ENCODE measurements at places on chromosomes 5 and 9.

GRCh38 chr5:169160405-169160901 is 140.5 kb downstream of the SLIT3 start:
- no peak for DNase-seq

DNA sequence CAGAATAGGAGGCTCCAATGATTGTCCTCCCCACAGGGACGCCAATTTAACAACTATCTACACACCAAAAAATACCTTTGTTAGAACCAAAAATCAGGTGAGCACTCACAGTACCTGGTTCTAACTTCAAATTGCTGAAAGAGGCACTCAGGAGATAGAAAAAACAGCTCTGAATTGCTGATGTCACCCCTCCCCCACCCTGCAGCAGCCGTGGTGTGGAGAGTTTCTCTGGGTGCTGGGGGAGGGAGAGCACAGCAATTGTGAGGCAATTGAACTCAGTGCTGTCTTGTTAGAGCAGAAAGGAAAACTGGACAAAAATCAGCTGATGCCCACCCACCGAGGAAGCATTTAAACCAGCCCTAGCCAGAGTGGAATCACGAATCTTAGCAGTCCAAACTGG is 41.8 kb downstream of the TNFSF8 start:
- DNase-seq: no peak

DNA sequence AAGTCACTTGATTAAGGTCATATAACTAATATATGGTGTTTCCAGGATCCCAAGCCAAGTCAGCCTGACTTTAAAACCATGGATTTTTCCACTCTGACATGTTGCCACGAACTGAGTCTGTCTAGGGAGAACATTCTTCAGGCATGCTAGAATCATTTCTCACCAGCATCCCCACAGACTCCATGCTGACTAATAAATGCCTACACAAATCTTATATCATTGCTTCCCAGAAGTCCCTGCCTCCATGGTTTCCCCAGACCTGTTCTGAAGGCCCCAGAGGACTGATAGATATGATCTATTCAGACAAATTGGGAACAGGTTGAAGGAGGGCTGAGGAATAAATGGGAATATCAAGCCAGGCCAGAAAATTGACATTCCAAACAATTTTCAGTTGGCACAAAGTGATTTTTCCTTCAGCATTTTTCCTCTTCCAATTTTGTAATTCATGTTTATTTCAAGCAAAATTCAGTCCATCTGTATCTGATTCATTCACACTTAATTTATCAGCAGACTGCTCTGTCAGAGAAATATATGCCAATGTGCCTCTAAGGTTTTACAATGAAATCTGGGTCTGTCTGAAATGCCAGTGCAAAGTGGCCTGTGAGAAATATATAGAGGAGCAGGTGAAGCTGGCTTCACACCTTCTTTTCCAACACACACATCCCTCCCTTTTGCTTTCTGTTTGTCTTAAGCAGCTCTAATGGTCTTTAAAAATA is 413.6 kb upstream of the TNC start:
- no peak for DNase-seq

DNA sequence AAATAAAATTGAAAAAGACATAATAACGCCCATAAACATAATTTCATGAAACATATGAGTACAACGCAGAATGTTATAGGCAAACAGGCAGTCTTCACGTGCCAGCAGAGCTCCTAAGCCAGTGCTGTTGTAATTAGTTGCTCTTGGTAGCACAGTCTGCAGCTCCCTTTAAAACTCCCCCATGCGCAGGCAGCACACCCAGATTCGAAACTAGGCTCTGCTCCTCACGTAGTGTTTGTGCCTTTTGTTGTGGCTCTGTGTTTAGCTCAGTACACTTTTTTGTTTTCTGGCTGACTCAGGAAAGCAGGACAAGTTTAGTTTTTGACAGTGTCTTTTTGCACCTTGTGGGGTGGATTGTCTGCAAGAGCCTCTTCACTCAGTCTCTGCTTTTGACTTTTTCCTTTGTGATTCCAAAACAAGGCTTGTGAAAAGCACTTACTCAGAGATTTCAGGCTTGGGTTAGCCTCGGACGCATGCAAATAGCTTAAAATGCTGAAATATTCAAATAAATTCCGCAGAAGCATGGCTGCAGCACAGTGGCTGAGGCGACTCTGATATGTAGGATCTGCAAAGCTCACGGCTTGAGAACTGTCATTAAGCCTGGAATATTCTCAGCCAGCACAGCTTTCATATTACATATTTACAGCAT is 113.6 kb downstream of the IRX1 start:
- no peak for DNase-seq

- DNase-seq: no peak
Measured at GRCh38 chr9:97771641-97772040, 74.5 kb upstream of the XPA start.

- DNase-seq: no peak
Measured at GRCh38 chr5:17302106-17302505, 84.7 kb downstream of the BASP1 start.

DNA sequence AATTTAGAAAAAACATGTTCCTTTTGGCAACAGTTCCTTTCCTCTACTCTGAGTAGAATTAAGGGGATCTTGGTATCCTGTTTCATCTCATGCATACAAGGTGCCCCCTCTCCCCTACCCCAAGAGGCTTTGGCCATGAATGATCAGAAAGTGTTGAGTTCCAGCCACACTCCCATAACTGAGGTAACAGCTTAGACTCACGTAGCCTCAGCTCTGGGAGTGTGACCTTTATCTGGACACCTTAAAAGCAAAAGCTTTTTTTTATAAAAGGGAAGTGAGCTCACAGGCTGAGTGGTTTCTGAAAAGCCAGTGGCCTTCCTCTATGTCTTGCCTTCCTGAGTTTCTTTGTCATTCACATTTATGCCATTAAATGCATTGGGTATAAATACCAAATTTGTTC is 900 bp upstream of the HAVCR2 start:
- no peak for DNase-seq
